Panc1 (cell line): ENCODE measurements at places on chromosomes 6 and 20. TPM values are rescaled to one million over a fixed set of nuclear protein-coding genes. Genes with fewer than 3 reads are reported as not detected.

Gene TMEM244
- total RNA-seq, result not detected

Gene VIP
- total RNA-seq, result not detected

Gene GNMT
- 0.72 TPM for total RNA-seq

Gene FAM110A
- 7.8 TPM for total RNA-seq

Gene RGS17
- total RNA-seq, result 8.7 TPM

Gene PCSK2
- not detected for total RNA-seq

Gene PI16
- not detected for total RNA-seq

Gene TMEM170B
- total RNA-seq, result 1.3 TPM

Gene KIF6
- total RNA-seq, result not detected
